ENCODE measurements at places on chromosomes 7 and 10.

DNA sequence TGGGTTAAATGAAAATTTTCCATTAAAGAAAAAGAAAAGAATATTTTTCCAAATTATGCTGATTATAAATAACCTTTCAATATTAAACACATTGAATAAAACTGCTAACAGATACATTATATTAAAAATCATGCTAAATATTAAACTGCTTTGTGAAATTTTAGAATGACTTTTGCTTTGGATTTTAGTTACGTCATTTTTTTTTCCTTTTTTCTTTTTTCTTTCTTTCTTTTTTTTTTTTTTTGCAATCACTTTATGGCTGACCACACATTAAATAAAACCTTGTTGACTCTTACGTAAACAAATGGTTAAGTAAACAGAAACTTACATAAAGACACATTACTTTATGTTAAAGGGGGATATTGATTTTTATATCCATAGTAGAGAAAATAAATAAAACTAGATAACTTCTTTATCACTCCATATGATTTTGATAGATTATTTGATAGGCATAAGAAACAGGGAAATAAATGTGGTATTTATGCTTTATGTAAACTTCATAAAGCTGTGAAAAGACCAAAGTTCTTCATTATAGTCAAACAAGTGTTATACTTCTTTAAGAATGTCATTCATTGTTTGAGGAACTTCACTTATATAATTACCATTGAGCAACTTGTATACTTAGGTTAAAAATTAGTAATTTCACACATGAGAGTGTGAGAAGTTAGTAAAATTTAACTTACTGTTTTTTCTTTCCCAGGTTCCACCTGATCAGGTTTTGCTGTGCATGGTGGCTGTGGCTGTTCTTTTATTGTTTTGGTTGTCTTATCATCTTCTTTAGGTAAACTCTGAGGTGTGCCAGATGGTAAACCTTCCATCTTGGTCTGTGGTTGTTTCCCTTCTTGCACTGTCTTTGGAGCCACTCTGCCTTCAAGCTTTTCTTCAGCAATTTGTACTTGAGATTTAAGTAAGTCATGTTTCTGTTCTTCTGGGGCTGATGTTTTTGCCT, 197.3 kb downstream of the PCLO start:
- no peak for DNase-seq

DNA sequence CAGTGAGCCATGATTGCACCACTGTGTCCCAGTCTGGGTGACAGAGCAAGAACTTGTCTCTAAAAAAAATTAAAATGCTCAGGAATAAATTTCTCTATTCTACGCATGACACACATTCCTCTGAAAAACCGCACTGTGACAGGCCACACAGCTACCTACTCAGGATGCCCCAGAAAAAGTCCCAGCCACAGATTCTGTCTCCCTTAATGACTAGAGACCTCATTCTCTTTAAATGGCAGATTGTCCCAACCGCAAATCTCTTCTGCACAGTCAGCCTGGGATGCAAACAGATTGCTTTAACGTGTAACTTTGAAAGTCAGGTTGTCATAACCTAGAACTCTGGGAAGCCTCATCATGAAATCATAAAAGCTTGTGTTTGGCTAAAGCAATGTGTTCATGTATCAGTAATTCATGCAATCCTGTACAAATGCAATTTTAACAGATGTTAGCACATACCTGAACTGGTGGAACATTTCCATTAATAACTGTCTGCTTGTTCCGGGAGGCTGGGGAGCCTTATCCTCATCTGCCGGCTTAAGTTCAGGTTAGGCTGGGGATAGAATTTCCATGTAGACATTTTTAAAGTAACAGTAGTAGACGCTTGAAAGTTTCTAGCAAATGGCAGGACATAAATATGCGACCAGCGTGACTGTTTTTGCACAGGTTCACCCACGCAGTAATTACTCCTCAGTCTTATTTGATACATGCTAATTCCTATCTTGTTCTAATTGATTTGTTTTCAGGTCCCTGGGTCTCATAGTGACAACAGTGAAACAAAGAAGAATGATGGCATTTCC, 26.2 kb upstream of the MSRB2 start:
- DNase-seq: no peak

DNA sequence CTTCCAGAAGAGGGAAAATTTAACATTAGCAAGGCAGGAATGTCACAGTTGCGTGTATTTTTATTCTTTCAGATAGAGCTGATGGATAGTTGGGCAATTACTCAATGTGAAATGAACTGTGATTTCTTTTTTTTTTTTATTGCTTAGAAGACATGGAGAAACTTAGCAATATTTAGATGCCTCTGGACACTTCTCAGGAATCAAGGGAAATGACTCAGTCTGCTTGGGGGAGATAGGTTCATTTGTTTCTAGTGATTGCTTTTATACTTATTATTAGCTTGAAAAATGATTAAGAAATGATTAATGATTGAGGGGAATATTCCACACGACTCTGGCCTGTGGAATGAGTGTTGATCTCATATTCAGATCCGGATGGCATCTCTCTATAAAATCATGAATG, 33.1 kb upstream of the TBX20 start:
- DNase-seq: no peak

GRCh38 chr10:69660296-69660695, 30.2 kb downstream of the FAM241B start:
- no peak for DNase-seq

DNA sequence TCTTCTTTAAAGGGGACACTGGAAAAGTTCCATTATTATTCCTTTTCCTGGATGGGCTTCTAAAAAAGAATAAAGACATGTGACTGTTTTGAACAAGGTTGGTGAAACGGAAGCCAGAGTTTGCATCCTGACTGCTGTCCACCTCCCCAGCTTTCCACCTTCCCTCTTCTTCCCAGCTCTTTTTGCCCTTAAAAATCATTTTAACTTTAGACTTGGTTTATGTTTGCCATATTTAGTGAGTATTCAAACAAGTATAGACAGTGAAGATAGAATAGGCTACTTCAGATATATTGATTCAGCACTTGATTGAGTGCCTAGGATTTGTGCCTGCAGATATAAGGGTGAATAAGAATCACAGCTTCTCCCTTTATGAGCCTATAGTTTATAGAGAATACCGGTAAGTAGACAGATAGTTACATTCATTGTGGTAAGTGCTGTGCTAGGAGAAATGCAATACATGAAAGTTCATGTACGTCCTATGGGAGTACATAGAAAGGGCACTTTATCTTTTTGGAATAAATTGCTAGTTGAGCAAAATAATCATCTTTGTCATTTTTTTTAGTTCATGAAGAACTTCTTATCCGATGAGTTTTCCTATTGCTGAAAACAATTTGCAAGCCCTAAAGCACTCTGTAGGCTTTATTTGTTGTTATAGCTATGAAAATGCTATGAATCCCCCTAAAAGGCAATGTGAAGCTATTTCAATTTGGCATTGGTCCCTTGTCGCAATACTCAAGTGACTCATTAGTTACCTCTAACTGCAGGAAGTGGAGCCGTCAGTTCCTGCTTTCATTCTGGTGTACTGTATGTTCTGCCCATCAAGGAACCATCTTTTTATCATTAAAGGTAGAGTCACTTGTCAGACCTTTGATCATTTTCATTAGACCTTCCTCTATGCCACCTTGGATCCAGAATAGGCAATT, 57.2 kb upstream of the STRIP2 start:
- no peak for DNase-seq

- no peak for DNase-seq
These were observed 25.6 kb downstream of the NRCAM start for GRCh38 chr7:108430664-108431063.

DNA sequence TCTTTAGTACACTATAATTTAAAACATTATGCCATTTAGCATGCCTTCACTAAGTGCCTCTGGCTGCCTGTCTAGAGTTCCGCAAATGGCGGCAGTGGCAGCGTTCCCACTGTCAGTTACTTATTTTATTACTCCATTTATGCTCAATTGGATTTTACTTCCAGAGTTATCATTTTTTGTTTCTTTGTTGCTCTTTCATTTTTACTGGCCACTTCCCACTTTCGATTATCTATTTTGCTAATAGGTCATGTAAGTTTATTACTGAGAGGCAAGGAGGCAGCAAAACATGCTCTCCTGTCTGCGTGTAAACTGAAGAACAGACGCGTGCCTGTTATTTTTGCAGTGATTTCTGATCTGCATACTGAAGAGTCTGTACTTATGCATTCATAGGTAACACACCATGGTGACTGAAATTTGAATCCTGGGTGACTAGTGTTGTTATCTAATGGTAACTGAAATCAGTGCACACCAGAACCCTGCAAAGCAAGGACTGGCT, 23.1 kb downstream of the KDM7A start:
- no peak for DNase-seq

DNA sequence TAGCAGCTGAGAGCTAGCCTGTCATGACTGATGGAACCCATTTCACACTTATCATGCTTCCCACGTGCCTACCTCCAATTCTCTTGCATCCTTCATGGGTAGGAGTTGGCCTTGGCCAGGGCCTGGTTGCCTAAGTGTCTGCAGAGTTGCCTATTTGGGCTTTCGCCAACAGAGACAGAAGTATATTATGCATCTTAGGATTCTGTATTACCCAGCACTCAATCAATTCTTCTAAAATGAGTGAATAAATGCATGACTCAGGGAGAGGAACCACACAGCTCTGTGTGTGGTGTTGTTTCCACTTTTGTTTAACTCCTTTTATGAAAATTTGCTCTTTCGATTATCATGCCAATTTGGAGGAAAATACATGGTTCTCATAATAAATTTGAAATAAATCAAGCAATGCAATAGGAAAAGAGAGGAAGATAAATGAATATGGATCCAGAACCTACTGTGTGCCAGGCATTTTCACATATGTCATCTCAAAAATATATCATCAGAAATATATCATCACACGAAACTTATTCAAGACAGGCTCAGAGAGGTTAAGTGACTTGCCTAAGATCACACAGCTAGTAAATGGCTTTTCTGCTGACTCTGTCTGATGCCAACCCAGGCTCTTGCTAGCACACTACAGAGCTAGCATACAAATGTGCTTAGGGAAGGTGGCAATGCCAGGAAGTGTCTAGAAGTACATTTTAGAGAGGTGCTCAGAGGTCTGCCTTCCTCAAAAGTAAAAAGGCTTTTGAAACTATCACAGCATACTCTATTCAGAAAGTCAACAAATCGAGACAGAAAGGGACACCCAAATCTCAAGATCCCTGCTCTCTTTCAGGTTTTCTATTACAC, 9.5 kb upstream of the HABP2 start:
- no peak for DNase-seq

DNA sequence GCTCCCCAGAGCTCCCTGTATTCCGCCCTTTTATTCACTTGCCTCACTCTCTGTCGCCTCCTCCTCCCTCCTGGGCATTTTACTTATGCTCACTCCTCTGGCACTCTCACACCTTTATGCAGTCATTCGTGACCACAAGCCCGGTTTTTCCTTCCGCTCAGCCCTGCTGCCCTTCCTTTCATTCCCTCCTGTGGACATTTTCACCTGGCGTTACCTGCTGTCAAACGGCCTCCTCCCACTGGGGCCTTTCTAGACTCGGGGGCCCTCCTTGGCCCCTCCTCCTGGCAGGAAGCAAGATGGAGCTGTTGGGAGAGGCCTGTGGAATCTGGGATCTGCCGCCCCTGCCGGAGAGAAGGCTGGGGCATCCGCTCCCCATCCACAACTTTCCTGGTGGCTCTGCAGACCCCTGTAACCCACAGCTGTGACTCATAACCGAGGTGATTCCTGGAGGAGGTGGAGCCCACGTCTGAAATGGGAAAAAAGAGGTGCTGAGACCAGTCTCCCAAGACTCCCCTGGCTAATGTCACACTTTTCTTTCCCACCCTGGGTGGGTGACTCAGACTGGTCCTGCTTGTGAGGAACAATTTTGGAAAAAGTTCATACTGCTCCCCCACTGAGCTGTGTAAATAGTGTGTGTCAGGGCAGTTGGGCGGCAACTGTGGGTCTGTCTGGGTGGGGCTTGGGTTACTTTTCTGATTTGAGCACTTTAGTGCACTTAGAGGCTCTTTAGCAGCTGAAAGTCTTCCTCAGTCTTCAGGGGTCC, 1.2 kb downstream of the VCL start:
- DNase-seq: no peak
